ENCODE measurements at places on chromosomes 16 and 17.

GRCh38 chr16:361341-361871 is 8.9 kb upstream of the AXIN1 start:
- no peak for DNase-seq

DNA sequence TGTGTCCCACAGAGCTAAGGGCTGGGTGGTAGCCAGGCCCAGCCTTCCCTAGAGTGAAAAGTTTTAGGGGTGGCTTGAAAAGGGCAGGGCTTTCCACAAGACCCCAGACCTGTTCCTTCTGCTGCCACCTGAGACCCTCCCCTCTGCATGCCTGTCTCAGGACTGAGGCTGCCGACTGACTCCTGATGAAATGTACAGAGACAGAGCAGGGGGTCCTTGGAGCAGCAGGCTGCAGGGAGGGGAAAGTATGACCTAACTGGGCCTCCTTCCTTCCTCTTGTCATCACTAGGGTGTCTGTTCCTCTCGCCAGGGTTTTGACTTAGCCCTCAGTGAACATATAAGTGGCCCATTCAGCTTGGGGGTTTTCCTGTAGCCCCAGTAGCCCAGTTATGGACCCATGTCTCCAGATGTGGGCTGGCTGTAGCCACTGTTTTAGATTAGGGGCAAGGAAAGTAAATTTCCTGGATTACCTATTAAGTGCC is 14.9 kb upstream of the NFATC3 start:
- DNase-seq = no peak

DNA sequence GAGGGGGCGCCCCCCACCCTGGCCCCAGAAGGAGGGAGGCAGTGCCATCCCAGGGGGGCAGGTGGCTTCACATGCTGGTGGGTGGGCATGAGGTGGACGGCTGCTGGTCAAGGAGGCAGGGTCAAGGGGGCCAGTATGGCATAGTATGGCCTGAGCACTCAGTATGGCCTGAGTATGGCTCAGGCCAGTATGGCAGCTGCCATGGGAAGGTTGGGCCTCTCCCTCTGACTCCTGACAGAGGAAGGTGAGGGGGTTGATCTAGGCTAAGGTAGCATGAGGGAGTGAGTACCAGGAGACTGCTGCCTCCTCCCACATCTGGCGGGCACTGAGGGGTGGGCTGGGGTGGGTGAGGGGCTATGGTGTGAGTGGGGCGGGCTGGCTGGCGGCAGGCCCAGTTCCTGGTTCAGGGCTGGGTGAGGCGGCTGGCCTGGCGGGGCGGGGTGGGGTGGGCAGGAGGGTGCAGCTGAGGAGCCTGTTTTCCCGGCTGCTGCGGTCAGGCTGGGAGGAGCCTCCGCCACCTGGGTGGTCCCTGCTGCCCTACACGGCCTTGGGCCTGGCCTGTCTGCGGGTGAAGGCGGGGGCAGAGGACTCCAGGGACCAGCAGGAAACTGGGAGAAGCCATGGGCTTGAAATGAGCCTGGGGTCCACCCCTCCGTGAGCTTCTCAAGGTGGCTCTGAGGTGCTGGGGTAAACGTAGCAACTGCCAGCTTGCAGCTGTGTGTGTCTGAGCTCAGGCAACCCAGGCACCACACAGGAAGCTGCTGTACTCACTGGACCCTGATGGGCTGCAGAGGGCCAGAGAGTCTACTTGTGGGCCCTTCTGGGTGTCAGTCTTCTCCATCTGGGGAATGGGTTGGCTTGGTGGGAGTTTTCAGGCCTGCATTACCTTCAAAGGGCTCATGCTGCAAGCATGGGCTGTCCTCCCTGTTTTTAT is 57.0 kb downstream of the RAI1 start:
- no peak for DNase-seq

DNA sequence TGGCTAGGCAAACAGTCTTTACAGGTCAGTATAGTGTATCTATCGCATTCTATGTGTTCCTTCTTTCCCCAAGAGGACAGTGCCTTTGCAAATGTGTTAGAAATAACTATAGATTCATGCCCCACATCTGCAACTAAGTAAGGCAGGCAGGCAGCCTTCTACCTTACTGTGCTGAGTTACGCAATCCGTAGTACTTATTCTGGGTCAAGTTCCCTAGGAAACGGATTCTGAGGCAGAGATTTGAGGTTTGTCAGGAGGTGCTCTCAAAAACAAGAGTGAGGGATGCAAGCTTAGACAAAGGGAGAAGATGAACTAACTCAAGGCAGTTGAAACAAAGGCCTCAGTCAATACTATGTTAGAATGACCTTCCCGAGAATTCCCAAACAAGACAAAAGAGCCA is 12.7 kb upstream of the ANKFY1 start:
- no peak for DNase-seq

GRCh38 chr16:77113835-77114234 is 77.2 kb upstream of the MON1B start:
- DNase-seq = no peak

DNA sequence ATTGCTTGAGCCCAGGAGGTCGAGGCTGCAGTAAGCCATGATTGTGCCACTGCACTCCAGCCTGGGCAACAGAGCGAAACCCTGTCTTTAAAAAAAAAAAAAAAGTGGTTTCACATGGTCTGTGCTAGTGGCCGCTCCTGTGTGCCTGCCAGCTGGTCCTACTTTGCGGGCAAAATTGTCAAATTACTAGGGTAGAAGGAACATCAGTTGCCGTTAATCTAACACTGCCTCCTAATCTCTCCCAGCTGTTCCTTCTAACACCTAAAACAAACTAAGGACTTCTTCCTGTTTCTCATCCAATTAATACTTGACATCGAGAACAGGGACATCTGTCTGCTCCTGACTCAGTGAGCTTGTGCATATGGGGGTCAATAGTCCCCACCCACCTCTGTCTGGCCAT is 23.9 kb downstream of the TMEM11 start:
- no peak for DNase-seq

DNA sequence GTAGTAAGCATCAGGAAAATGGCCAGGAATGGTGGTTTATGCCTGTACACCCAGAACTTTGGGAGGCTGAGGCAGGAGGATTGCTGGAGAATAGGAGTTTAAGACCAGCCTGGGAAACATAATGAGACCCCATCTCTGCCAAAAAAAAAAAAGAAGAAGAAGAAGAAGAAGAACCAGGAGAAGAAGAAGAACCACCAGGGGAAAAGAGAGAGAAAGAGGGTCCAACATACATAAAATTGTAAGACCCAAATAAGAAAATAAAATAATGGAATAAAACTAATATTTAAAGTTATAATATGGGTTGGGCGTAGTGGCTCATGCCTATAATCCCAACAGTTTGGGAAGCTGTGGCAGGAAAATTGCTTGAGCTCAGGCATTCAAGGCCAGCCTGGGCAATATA is 408.4 kb downstream of the ZFHX3 start:
- no peak for DNase-seq

GRCh38 chr17:3035256-3035967 is 28.0 kb downstream of the OR1D5 start:
- no peak for DNase-seq

DNA sequence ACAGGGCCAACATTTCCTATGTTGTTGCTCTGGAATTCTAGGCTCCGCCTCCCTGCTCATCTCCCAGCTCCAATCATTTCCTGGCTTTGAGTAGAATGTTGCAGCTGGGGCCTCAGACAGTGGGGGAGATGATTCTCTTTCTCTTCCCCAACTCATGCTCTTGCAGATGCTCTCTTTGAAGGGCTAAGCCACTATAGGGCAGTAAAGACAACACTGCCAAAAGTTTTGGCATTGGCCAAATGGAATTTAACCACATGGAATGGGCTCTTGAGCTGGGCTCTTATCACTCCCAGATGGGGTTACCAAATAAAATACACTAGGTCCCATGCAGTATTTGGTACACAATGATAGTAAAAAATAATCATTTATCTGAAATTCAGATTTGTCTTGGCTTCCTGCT is 19.6 kb upstream of the EFCAB13 start:
- DNase-seq = no peak

- DNase-seq = no peak
These were observed 78.9 kb downstream of the IRX5 start for GRCh38 chr16:55009581-55009980.

DNA sequence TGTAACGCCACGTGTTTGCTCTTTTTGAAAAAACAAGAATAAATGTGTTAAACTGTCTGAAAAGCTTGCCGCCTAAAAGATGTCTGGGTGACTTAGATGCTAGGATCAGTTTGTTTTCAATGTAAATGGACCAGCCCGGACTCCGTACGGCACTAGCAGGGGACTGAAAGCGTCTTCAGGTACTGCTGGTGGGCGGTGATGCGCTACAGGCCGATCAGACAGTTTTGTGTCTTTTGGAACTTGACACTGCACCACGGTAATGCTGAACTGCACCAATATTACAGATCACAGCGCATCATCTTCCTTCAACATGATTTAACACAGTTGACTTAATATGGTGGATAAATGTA is 727 bp upstream of the MBTPS1 start:
- no peak for DNase-seq

GRCh38 chr17:49076573-49077384 is 55.8 kb upstream of the B4GALNT2 start:
- DNase-seq = no peak

GRCh38 chr17:40791787-40792436 is 7.8 kb downstream of the KRT28 start:
- no peak for DNase-seq

DNA sequence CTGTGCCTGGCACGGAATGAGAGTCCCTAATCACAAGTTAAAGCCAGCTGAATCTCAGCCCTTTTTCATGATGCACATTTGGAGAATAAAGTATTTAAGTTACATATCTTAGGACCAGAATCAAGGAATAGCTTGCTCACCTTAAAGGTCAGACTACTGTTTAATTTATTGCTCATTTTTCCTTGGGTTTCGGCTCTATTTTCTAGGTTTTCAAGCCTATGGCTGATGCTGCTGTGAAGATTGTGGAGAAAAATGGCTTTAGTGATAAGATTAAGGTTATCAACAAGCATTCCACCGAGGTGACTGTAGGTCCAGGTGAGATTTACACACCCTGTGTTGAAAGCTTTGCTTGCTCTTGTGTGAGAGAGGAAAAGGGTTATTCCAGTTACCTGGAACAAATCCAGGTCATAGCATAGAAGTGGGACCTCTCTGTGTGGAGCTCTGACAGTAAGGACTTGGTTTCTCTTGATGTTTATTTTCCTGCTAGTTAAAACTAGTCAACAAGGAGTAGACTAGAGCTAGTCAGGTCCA is 18.1 kb downstream of the PRMT7 start:
- DNase-seq = no peak

GRCh38 chr17:64506576-64507412 is at the start of gene CEP95:
CEP95 (plus strand) TSS chr17:64506977; CDS start chr17:64507098, 121 bp downstream.
- peak; percentile 31 for DNase-seq

DNA sequence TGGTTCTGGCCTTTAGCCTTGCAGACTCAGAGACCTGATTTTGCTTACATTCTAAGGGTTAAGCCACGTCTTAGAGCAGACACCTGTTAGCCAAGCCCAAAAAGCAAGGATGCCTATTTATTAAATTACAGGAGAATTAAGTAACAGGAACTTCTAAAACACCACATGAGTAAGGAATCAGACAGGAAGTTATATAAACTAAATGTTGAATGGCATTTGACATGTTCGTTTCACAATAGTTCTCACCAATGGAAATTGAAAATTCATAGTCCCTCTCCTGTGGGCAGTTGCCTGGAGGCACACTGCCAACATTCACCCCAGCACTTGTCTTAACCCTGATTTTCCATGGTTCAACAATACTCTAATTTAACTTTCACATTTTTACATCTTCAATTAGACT is 9.0 kb downstream of the KRTAP9-7 start:
- no peak for DNase-seq

DNA sequence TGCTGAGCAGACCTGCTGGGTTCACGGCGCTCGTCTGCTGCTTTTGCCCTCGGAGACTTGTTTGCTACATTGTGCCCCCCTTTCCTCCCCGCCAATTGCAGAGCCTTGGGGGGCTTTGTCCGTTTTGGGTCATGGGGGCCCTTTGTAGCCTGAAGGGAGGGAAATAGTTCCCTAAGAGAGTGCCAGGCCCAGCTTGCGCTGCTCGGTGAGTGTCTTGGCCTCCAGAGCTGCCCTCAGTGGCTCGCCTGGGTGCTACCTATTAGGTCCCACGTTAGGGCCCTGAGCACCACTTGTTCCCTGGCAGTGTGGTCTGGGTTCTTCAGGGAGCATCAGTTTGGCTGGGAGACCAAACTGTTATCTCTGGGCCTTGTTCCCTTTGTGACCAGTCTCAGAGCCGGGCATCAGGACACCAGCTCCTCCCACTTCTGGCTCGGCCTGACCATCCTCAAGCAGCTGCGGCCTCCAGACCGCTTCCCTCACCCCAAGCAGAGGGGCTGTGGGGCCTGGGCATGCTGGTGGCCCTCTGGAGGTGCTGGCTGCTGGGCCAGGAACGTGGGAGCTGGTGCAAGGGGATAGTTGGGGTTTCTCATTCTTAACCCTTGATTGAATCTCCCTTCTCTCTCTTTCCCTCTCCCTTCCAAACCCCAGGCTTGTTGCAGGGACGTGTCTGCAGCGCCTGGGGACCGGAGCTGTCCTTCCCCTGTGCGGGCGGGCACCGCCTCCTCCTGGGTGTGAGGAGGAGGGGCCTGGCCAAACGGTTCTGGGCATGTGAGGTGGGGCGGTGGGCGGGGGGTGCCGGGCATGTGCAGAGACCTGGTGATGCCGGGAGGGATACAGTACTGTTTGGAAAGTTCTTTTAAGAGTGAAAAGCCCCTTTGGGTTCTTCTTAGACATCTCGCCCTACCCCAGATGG is 16.0 kb upstream of the ITGB4 start:
- no peak for DNase-seq

- no peak for DNase-seq
These were observed 27.4 kb upstream of the LYRM9 start for GRCh38 chr17:27920569-27920968.

All from cerebellar nuclear complex (tissue), 1 donor.